ENCODE measurements at places on chromosomes 7 and 10. TPM values are rescaled to one million over a fixed set of nuclear protein-coding genes. Genes with fewer than 3 reads are reported as not detected.
A peak's percentile ranks its signal among the peaks of the same experiment; 100 is the strongest.

The SMC3 gene
- total RNA-seq = 26.3 TPM

GRCh38 chr7:106795877-106796231 is 69.2 kb upstream of the PIK3CG start:
- H3K4me1 ChIP-seq = no peaks in the 10 kb centered on the region
- no peak overlapping the region for H3K27ac ChIP-seq
- no peaks in the 10 kb centered on the region for H3K36me3 ChIP-seq
- H3K27me3 ChIP-seq = no peaks in the 10 kb centered on the region

- no peak overlapping the region for H3K4me3 ChIP-seq
- H3K27ac ChIP-seq = no peak overlapping the region
- no peaks in the 10 kb centered on the region for H3K4me1 ChIP-seq
- DNase-seq = no peak
These were observed 11.4 kb upstream of the OSBPL3 start for GRCh38 chr7:24991353-24991752.

The TAS2R41 gene
- not detected for total RNA-seq

DNA sequence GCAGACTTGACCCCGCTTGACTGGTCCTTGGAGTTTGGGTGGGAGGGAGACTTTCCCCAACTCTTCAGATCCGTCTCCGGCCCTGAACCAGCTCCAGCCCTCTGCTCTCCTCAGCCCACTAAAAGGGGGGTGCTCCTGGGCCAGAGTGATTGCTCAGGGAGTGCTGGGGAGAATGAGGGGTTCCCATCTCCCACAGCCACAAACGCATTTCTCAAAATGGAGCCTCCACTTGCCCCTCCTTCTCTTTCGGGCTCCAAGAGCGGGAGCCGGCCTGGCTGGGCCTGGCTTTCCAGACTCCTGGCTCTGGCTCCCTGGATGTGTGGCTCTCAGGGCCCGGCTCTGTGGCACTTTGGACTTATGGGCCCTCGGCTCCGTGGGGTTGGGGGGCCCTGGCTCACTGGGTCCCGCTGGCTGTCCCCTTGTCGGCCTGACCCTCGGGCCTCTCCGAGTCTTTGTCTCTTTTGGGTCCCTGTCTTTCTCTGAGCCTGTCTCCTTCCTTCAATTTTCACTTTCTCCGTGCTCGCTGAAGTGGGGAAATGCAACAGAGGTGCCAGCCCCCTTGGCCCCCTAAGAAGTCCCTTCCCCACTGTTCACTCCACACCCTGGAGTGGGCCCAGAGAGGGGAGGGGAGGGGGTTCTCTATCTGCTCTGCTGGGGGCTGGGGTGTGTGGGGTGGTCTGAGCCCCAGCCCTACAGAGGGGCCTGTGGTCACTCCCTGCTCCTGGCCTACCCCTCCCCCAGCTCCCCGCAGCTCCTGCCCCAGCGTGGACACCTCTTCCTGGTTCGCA is 713 bp downstream of the LZTS2 start:
- peak overlapping the region; percentile 47 for H3K4me3 ChIP-seq
- H3K27ac ChIP-seq = peak overlapping the region; percentile 44
- no peaks in the 10 kb centered on the region for H3K27me3 ChIP-seq
- H3K4me1 ChIP-seq = peaks cover 14% of the 10 kb centered on the region

DNA sequence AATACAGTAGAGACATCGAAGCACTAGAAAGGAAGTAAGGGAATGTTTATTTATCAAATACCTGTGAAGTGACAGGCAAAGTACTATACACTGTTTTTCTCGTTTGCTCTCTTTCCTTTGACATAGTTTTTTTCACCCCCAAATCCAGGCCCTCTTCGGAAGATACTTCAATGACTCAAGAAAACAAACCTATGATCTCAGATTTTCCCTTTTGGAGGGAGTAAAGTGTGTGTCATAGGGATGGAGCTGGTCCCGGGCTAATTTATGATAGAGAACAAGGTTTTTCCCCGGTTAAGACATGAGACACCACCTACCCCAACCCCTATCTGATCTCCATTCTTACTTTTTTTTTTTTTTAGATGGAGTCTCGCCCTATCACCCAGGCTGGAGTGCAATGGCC is 61.7 kb downstream of the MAP3K8 start:
- H3K4me1 ChIP-seq = peaks cover 37% of the 10 kb centered on the region
- H3K27ac ChIP-seq = no peak overlapping the region
- no peaks in the 10 kb centered on the region for H3K36me3 ChIP-seq
- H3K27me3 ChIP-seq = peaks cover 18% of the 10 kb centered on the region
- H3K4me3 ChIP-seq = no peak overlapping the region

GRCh38 chr10:15084502-15084922 is 4.1 kb downstream of the ACBD7 start:
- H3K27me3 ChIP-seq = no peaks in the 10 kb centered on the region
- peak; percentile 67 for DNase-seq
- H3K27ac ChIP-seq = peak overlapping the region; percentile 66
- H3K4me3 ChIP-seq = peak overlapping the region; percentile 78

The CALCR gene
- not detected for total RNA-seq

DNA sequence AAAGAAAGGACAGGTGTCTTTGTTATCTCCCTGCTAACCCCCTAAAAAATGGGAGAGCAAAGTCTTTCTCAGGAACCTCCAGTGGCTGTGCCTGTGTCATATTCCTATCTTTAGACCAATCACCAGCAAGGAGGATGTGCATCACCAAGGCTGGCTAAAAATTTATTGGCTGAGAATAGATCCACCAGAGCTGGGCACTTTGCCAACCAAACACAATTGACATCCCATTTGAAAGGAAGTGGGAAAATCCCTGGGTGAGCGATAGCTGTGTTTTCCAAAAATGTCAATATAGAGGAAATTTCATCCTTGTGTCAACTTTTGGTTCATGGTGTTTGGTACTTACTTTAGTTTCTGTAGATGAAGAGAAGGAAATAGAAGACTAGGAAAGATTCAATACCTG is 13.1 kb upstream of the GPR141 start:
- H3K27ac ChIP-seq = no peak overlapping the region
- H3K27me3 ChIP-seq = peaks cover 24% of the 10 kb centered on the region
- no peak for DNase-seq
- H3K36me3 ChIP-seq = no peaks in the 10 kb centered on the region
- H3K4me3 ChIP-seq = no peak overlapping the region
- no peaks in the 10 kb centered on the region for H3K4me1 ChIP-seq

The C10orf90 gene
- total RNA-seq = not detected

The ANKRD30A gene
- total RNA-seq = not detected

The HOXA11 gene
- 0.54 TPM for total RNA-seq

DNA sequence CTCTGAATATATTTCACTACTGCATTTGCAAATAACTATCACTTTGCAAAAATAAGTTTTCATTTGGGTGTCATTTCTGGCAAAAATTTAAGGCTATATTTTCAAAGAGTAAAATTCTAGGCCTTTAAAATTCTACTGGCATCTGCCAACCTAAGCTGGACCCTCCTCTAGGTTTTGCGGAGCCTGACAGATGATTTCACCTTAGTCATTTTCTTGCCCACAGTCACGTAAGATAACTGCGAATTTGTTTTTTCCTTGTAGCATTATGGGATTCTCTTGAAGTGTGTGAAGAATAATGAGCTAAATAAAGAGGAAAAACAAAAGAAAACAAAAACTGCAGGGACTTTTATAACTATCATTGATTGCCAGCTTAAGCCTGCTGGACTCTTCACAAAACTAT is 7.8 kb downstream of the MEOX2 start:
- peaks cover 11% of the 10 kb centered on the region for H3K36me3 ChIP-seq
- peak overlapping the region; percentile 1 for H3K4me3 ChIP-seq
- H3K4me1 ChIP-seq = peaks cover 13% of the 10 kb centered on the region
- H3K27ac ChIP-seq = no peak overlapping the region
- no peak for DNase-seq

DNA sequence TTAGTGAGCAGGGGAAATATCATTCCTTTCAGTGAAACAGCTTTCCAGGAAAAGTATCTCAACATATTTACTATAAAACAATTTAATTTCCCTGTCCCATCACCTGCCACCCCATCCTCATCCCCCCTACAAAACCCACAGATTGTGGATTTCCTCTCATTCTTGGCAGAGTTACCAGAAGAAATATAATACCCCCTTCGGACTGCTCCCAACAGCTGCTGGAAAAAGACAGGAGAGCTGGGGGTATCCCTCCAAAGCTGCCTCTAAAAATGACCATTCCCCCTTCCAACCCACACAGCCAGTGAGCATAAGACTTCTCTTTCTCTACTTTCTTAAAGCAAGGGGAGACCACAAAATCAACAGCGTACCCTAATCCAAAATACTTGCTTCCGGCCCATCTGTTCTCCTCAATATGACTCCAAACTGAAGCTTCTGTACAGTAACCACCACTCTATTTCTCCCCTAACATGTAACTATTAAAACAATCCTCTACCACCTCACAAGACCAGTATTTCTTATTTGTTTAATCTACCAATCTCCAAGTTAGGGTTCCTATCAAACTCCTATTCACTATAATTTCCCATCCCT is 7.8 kb downstream of the FBXW4 start:
- H3K36me3 ChIP-seq = no peaks in the 10 kb centered on the region
- no peak overlapping the region for H3K4me3 ChIP-seq
- DNase-seq = no peak
- H3K27ac ChIP-seq = no peak overlapping the region

DNA sequence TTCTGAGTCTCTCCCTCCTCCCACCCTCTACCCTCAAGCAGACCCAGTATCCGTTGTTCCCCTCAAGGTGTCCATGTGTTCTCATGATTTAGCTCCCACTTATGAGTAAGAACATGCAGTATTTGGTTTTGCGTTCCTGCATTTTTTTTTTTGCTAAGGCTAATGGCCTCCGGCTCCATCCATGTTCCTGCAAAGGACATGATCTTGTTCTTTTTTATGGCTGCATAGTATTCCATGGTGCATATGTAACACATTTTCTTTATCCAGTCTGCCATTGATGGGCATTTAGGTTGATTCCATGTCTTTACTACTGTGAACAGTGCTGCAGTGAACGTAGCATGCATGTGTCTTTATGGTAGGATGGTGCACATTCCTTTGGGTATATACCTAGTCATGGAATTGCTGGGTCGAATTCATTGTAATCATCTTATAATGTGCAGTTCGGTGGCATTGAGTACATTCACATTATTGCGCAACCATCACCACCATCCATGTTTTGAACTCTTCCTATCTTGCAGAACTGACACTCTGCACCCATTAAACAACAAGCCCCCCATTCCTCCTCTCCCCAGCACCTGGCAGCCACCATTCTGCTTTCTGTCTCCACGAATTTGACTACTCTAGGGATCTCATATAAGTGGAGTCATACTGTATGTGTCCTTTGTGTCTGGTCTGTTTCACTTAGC is 125.5 kb downstream of the CAMK1D start:
- H3K4me3 ChIP-seq = no peak overlapping the region
- no peak overlapping the region for H3K27ac ChIP-seq
- H3K27me3 ChIP-seq = peaks cover 62% of the 10 kb centered on the region
- H3K4me1 ChIP-seq = peaks cover 8% of the 10 kb centered on the region

DNA sequence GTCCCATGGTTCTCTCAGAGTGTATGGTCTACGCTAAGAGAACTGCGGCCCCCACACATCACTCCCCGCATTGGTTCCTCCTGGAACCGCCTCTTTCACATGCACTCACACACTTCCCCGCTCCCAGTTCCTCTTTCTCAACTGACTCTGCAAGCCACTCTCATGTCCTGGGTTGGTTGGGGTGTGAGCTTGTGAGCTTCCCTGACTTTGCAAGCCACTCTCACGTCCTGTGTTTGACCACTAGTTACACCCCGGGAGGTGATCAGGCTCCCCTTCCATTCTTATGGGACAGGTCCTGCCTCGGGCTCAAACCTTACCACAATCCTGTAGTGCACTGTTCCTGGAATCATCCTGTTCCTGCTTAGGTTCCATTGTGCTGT is 105.0 kb downstream of the TRIM24 start:
- peaks cover 32% of the 10 kb centered on the region for H3K36me3 ChIP-seq
- H3K27me3 ChIP-seq = no peaks in the 10 kb centered on the region
- no peak for DNase-seq
- H3K4me1 ChIP-seq = peaks cover 26% of the 10 kb centered on the region

GRCh38 chr10:73855413-73855812 is 18.9 kb downstream of the CAMK2G start:
- no peaks in the 10 kb centered on the region for H3K4me1 ChIP-seq
- no peaks in the 10 kb centered on the region for H3K27me3 ChIP-seq
- DNase-seq = no peak
- H3K27ac ChIP-seq = no peak overlapping the region
- peaks cover 47% of the 10 kb centered on the region for H3K36me3 ChIP-seq

DNA sequence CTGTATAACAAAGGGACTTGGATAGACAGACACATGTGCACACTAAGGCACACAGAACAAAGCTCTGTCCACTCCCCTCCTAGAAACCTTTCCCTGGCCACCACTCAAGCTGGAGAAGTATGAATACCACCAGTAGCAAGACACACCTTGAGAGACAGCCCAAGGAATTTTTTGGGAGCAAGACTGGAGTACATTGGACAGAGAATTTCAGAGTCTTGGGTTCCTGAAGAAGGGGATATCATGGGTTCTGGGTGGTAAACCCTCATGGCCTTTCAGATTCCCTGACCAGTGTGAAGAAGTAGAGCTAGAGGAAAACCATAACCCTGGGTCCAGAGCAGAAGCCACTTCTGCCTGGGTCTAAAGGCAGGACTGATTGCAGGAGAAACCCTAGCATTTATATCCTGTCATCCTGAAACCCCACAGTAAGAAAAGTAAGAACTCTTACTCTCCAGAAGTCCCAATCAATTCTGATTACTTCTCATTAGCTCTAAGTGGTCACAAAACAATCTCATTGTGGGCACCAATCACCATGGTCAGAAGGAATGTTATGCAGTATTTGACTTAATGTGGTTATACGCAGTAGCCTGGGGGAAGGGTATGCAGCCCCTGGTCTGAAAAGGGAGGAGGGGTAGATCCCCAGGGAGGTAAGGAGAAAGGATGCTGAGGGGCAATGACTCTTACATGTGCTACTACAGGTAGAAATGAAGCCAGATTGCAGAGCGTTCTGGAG is 20.4 kb upstream of the MACC1 start:
- H3K36me3 ChIP-seq = no peaks in the 10 kb centered on the region
- peaks cover 61% of the 10 kb centered on the region for H3K4me1 ChIP-seq
- H3K27ac ChIP-seq = peak overlapping the region; percentile 57
- no peak for DNase-seq
- no peaks in the 10 kb centered on the region for H3K27me3 ChIP-seq

Data from Calu3 (cell line).